NCI-H187 (cell line): ENCODE measurements at places on chromosomes 5 and 9.
A peak's percentile ranks its signal among the peaks of the same experiment; 100 is the strongest.

- no peak for DNase-seq
Observed at GRCh38 chr5:1133510-1134201, 21.8 kb upstream of the SLC12A7 start.

- DNase-seq, result peak; percentile 34
Observed at GRCh38 chr5:150458802-150459557, 9.4 kb upstream of the RPS14 start.

DNA sequence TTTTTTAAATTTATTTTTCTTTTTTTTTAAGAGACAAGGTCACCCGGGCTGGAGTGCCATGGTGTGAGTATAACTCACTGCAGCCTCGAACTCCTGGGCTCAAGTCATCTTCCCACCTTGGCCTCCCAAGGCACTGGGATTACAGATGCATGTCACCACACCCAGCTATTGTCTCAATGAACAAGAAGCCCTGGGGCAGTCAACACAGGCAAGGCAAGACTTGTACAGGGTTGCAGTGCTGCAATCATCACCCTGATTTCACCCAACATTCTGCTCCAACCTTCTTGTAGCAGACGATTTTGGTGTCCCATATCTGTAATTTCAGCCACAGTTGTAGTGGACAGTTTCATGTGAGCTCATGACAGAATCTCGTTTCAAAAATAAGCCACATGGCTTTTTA lies 205.8 kb upstream of the KIF2A start:
- DNase-seq, result no peak

GRCh38 chr9:120410925-120411501 lies 169.0 kb downstream of the CDK5RAP2 start:
- DNase-seq, result no peak

DNA sequence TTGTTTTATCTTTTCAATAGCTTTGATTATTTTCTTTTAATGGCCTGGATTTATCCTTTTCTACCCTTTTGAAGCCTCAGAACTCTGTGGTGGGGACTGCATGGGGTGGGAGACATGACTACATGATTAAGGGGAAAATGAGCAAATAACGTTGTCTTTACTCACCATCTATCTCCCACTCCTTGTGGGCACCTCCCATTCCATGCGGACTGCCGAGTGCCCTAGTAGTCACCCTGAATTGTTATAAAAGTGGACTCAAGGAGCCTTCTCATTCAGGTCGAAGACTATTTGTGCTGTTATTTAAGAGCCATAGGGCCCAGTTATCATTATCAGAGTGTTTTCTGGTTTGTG lies 281.8 kb downstream of the MLLT3 start:
- DNase-seq, result no peak

GRCh38 chr5:142298789-142299188 lies 26.0 kb downstream of the SPRY4 start:
- no peak for DNase-seq

- DNase-seq, result peak; percentile 10
Observed at GRCh38 chr9:20658677-20659473, 25.2 kb upstream of the FOCAD start.

GRCh38 chr5:124718380-124718789 lies 28.1 kb downstream of the ZNF608 start:
- DNase-seq, result no peak

DNA sequence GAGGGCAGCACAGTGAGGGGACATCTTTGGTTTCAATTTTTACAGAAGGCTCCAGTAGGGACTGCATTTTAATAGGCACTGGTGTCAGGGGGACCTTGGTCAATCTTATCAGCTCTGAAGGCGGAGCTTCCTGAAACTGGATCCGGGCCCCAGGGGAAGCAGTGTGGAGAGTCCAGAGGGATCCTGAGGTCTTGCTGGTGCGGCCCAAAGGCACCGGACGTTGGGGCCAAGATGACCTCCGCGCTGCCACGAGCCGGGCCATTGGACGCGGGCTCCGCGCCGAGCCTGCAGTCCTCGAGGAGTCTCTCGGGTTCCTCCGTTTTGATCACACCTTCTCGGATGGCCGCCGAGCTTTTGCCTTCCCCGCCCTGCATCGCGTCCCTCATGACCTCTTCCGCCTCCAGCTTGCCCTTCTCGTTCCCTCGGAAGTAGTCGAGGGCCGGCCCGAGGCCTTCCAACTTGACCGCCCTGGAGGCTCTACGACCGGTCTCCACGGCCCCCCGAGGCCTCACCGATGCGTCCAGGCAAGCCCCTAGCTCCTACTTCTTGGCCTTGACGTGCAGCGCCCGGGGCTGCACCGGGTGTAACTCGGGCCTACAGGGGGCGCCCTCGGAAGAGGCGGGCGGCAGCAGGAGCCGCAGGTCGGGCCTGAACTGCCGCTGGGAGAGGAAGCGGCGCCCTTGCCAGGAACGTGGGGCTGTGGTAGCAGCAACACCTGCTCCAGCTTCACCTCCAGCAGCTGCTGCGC lies 18.8 kb downstream of the C5orf52 start:
- DNase-seq, result no peak

- DNase-seq, result no peak
Observed at GRCh38 chr5:170390472-170390871, 1.3 kb upstream of the KCNMB1 start.

GRCh38 chr9:88106492-88106891 lies 31.8 kb downstream of the SPATA31C2 start:
- no peak for DNase-seq

GRCh38 chr5:77209495-77210090 lies 887 bp upstream of the PDE8B start:
- no peak for DNase-seq

DNA sequence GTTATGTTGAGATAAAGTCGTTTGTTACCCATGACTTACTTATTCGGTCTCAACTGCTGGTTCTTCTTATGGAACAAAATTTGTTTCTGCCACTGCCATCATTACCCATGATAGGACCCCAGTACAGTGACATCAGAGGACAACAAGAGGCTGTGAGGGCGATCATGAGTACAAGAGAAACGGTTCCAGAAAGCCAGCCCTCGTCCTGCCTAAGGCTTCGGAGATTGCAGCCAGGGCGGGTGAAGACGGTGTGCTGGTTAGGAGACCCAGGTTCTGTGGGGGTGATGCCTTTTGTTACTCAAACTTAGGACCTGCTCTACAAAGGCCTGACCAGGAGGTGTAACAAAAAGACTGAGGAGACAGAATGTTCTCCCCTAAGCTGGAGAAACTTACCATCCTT lies 10.9 kb downstream of the FYB1 start:
- DNase-seq, result no peak

GRCh38 chr5:105554568-105555169 lies 1992.1 kb upstream of the NUDT12 start:
- no peak for DNase-seq

DNA sequence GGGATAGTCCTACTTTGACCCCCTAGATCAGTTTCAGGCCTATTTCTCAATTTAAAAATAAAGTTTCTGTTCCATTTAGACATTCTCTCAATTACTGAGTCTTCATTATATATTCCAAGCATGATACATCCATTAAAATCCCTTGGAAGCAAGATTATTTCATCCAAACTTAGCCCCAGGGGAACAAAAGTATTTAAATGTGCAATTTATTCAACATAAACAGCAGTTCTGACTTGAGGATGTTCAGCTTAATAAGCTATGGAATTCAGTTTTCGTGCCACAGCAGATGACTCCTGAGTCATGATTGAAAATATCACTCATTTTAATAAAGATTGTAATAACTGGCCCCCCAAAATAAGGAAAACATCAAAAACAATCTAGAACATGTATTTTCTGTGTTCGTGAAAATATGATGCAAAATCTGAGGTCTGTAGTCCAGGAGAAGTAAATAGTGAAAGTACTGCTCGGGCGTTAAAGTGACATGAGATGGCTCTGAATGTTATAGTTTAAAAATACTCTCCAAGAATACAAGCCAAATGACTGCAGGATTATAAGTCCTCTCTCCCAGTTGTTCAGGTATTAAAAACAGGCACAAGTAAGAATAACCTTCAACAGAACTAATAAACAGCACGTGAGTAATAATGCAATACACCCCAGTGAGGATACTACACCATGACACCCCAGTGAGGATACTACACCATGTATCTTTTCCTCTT lies 67.1 kb downstream of the RETREG1 start:
- no peak for DNase-seq

- DNase-seq, result no peak
Observed at GRCh38 chr5:63145167-63145566, 566.5 kb downstream of the LRRC70 start.

DNA sequence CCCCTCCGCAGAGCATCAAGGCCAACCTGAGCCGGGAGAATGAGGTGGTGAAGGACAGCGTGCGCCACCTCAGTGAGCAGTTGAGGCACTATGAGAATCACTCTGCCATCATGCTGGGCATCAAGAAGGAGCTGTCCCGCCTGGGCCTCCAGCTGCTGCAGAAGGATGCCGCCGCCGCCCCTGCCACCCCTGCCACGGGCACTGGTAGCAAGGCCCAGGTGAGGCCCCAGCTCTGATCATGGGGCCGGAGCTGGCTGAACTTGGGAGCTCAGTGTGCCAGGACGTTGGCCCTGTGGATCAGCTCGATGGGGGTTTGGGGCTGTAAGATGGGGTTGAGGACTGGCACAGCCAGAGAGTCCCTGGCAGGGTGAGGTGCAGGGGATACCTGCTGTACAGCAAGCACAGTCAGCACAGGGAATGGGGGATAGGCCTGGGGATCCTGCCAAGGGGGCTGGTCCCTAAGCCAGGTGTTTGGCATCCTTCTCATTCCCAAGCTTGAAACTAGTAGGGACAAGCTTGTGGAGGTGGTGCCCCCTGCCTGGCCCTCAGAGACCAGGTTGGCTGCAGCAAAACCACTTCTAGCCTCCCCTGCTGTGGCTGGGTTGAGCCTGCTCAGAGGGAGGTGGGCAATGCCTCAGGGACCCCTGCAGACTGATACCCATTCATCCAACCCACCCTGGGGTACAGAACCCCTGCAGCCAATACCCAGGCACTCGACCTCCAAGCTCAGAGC lies 22.5 kb downstream of the OLFML2A start:
- no peak for DNase-seq

GRCh38 chr9:4489562-4489918 lies 728 bp upstream of the SLC1A1 start:
- DNase-seq, result no peak

DNA sequence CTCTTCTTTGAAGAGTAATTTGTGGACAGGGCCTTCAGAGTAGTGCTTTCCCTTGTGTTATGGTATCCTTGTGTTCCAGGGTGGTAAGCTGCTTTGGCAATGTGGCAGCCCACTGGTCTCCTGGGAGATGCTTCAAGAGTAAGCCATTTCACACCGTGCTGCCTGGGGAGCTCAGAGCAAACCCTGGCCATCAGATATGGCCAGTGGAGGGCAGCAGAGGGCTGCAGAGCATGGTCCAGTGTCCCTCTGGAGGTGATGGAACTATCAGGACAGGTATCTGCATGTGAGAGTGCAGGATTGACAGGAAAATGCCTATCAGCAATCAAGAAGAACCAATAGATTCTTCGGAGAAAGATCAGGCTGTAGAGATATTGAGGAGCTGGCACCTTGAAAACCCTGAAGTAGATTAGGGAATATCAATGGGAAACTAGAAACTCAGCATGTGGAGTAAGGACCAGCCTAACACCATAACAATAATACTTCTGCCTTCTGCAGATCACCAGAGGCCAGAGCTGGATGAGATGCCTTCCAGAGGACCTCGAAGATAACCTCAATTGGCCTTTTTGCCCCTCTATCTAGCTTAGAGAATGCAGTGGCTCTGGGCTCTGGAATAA lies 90.8 kb downstream of the PLPPR1 start:
- peak; percentile 38 for DNase-seq

DNA sequence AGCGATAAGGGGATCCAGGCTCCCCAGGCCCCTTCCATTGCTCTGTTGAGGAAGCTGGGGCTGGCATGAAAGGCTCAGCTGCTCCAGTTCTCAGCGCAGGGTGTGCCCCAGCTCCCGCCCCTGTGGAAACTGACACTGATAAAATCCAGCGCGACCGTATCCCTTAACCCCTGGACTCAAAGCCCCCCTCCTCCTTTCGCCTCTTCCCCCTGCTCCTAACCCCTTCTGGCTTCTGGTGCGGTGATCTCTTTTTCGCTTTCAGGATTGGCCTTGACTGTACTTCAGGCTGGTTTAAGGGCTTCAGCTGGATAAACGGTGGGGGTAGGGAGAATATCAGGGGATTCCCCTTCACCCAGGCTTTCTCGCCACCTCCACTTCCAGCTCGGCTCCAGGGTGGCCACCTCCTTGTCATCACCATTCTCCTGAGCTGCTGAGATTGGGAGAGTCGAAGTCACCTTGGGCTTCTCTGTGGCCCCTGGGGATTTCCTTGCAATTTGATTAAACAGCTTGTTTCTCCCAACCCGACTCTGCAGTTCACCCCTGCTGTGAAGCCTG lies 843 bp downstream of the BSPRY start:
- no peak for DNase-seq

GRCh38 chr5:135966165-135966564 lies 11.4 kb upstream of the LECT2 start:
- DNase-seq, result no peak

DNA sequence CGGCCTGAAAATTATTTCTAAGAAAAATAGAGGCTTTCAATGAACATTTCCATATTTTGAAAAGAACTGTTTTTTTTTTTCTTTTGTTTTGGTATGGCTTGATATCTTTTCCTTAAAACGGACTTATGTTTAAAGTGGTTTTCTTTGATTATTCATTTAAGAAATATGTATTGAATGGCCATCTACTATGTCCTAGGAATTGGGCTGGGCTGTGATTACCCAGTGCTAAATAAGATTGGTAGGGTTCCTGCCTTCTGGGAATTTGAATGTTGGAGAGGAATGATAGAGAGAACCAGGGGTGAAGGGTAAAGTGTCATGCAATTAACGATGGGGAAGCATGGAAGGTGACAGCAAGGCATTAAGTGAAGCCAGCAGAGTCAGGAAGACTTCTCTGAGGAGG lies 33.2 kb downstream of the TNFSF8 start:
- DNase-seq, result no peak

- DNase-seq, result no peak
Observed at GRCh38 chr5:173873306-173873922, 14.7 kb upstream of the CPEB4 start.

GRCh38 chr9:12860998-12861397 lies 86.2 kb downstream of the LURAP1L start:
- no peak for DNase-seq

DNA sequence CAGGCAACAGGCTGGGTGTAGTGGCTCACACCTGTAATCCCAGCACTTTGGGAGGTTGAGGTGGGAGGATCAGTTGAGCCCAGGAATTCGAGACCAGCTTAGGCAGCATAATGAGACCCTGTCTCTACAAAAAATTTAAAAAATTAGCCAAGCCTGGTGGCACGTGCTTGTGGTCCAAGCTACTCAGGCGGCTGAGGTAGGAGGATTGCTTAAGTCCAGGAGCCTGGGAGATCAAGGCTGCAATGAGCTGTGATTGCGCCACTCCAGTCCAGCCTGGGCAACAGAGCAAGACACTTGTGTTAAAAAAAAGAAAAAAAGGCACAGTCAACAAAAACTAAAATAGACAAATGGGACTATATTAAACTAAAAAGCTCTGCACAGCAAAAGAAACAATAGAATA lies 29.3 kb downstream of the ATP6V0E1 start:
- no peak for DNase-seq

- DNase-seq, result no peak
Observed at GRCh38 chr9:137722481-137722880, 103.7 kb downstream of the EHMT1 start.

DNA sequence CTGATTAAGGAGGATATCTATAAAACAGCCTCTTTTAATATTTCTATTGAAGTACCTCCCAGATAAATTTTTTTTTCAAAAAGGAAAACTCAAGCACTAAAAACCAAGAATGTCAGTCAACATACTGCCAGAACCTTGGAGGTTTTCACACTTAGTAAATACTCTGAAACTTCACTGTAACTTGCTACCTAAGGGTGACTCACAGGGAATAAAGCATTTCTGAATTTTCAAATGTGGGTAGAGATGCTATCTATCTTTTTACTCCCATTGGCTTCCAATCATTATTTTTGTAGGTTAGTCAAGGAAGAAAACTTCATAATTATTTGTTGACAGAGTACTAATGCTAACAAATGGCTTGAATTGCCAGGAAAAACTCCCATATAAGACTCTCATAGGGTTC lies 46.1 kb downstream of the SLC25A46 start:
- no peak for DNase-seq
